ENCODE measurements at places on chromosomes 4 and X.

DNA sequence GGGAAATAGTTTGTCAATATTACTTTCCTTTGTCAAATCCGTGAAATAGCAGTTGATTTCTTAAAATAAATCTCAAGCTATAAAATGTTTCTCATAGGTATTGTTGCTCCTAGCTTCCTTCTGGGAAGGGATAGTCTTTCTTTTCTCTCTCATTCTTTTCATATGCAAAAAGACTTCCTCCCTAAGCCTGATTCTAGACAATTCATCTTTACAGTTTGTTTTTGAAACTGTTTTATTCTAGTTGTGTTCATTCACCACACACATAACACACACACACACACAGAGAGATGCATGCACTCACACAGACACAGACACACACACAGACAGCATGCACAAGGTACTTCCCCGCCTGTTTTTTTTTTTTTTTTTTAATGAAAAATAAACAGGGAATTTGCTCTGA, 18.2 kb downstream of the GLRA3 start:
- no peak for DNase-seq

GRCh38 chr4:141658309-141658708, 21.9 kb downstream of the IL15 start:
- no peak for DNase-seq

DNA sequence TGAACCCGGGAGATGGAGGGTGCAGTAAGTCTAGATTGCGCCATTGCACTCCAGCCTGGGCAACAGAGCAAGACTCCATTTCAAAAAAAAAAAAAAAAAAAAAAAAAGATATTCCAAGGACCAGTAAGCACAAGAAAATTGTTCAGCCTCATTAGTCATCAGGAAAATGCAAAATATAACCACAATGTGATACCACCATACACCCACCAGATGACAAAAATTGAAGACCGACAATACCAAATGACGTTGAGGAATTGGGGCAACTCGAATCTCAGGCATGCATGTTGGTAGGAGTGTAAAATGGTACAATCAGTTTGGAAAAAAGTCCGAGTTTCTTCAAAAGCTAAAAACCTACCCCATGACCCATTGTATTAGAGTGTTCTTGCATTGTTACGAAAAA, 130.2 kb upstream of the FAM9B start:
- DNase-seq = no peak

DNA sequence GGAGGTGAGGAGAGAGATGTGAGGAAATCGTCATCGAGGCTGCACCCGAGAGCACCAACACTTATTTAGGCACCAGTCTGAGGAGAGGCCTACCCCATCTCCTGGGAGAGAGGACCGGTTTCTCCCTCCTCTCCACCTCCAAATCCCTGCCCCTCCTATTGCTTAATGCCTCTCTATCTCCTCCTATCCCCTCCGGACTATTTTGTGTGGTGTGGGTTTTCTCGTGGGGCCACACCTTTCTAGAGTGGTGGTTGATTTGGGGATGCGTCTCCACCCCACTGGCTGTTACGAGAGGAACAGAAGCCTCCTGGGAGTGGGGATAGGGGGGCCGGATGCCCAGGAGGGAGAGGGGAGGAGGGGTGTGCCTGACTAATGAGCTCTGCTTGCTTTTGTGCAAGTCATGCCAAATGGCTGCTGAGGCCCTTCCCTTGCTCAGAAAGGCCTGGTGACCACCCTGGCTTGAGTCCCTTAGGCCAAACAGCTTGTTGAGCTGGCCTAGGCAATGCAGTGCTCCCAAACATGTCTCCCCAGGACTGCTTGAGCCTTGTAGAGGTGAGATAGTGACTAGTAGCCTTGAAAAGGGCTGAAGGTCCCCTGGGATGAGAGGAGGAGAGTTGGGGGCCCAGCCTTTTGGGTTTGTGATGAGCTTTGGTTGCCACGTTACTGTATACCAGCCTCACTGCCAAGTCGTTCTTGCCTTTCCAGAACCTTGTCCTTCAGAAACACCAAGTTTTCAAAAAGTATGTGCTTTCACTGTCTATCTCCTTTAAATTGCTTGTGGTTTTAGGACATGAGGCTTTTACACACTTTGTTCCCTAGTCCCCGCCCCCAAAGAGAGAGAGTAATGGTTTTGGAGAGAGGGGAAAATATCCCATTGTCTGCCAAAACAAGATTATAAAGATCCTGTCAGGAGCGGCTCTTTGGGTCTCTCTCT, 1.2 kb downstream of the MSN start:
- DNase-seq = peak; percentile 64

GRCh38 chr4:185470501-185471195, 885 bp downstream of the CCDC110 start:
- DNase-seq = no peak

- DNase-seq = no peak
Observed at GRCh38 chr4:16661813-16662212, 236.6 kb downstream of the LDB2 start.

GRCh38 chr4:126647756-126648397, 984.9 kb upstream of the INTU start:
- DNase-seq = peak; percentile 34

- no peak for DNase-seq
Observed at GRCh38 chr4:26819026-26819425, 41.6 kb upstream of the STIM2 start.

DNA sequence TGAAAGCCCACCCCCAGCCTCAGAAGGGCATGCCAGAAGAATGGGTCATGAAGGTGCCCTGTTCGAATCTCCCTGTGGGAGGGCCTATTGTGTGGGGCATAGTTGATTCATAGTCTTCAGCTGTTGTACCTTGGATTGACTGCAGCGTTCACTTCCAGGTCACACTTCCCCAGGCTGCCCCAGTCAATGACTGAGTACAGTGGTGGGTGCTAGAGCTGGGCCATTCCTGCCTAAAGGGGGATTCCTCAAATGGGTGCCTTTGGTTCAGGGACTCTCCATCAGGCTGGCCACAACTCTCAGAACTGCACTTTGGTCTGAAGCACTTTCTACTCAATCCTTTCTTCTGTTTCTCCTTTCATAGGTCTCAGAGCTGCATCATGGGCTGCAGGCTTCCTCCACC, 35.0 kb upstream of the RASGEF1B start:
- no peak for DNase-seq

GRCh38 chrX:19857131-19857530, 30.3 kb downstream of the SH3KBP1 start:
- no peak for DNase-seq

DNA sequence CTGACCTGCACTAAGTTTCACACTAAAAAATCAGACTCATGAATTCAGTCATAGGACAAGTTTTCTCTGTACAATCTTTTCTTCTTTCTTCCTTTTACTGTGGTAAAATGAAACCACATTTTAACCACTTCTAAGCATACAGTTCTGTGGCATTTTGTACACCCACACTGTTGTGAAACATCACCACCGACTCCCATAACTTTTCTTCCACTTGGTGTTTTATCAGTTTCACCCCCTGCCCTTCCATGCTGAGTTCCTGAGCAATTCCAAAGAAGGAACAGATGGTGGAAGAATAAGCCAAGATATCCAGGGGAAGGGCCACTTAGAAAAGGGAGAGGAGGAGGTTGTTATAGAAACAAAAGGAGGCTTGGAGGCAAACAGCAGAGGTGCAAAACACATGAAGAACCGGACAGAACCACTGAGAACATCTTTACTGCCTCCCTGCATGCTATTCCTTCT, 22.6 kb downstream of the SLC25A4 start:
- peak; percentile 57 for DNase-seq

DNA sequence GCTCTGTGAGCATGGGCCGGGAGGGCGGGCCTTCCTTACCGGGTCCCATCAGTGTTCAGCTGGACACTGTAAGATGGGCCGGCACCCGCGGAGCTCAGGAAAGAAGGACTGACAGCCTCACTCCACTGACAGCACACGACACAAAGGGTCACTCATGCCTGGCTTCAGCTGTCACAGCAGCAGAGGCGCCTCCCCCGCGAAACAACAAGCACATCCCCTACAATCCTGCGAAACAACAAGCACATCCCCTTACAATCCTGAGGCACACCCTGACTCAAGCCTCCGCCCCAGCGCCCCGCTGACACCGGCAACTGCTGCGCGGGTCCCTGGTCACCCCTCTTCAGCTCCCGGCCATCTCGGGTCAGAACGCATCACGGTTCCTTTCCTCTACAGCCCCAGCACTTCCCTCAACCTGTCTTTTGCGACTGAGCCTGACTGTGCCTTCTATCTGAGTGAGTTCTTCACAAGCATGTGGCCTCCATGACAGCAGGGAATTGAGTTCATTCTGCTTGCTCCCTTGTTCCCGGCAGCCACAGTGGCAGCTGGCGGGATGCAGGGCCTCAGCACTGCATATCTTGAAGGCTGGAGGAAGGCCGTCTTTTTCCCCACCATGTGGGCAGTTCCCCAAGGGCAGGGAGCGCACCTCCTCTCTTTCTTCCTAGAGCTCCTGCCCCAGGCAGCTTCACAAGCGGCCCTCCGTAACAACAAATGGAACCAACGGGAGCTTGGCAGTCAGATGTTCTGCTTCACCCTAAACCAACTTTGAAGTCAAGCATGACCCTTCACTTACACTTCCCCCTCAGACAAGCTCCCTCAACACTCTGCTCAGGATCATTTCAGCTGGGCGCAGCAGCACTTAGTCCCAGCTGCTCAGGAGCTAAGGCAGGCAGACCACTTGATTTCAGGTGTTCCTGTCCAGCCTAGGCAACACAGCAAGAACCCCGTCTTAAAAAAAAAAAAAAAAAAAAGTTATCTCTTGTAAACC, 39.6 kb downstream of the SCD5 start:
- DNase-seq = no peak

- no peak for DNase-seq
Observed at GRCh38 chr4:99614491-99614890, 39.9 kb downstream of the MTTP start.

DNA sequence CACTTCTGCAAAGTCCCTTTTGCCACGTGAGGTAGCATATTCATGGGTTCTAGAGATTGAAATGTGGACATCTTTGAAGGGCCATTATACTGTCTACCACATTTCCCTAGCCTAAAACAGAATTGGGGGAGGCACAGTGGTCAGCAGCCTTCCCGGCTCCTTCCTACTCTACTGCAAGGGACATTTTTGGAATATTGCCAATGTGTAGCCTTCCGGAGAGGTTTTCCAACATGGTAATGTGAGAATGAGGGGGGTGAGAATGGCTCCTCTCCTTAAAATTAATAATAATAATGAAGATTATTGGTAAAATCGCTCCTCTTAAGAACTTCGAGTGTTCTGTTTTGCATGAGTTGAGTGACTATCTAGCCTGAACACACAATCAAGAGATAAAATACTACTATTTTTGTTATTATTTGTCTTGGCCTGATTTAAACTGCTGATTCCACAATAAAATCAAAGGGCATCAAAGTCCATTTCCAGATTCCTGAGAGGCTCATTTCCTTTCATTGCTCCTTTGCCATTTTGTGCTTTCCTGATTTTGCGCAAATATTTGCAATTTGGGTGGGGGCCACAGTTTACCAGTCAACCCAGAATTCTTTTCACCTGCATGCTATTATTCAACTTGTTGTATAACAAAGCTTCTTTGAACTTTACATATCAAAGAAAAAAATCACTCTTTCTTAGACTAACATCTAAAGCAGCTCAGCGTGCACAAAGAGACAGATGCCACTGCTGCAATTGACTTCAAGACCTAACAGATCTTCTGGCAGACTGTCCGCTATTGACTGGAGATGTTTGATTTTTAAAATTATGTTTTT, 27.0 kb upstream of the TSPAN5 start:
- DNase-seq = no peak

DNA sequence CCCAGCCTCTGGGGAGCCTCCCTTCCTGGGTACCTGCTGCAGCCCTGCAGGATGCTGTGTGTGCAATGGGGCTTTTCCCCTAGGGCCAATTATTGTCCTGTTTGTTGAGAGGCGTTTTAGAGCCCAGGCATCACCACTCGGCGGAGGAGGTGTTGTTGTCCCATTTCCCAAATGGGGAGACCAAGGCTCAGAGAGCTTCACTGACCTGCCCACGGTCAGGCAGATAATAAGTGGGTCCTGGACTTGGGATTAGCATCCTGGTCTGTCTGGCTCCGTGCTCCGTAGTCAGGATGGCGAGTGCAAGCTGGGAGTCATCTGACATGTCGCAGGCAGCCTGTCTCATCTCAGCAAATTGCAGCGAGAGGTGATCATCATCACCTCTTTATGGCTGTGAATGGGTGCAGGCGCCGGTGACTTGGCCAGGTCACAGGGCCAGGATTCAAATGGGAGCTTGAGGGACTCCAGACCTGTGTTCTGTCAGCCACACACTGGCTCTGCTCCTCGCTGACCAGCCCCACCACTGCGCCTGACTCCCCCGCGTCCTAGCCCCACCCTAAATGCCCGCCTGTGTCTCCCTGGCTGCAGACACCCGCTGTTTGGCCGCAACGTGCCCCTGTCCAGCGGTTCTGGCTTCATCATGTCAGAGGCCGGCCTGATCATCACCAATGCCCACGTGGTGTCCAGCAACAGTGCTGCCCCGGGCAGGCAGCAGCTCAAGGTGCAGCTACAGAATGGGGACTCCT, 16.6 kb downstream of the HTRA3 start:
- no peak for DNase-seq

- DNase-seq = no peak
Observed at GRCh38 chrX:35023683-35024082, 81.1 kb downstream of the FAM47B start.

DNA sequence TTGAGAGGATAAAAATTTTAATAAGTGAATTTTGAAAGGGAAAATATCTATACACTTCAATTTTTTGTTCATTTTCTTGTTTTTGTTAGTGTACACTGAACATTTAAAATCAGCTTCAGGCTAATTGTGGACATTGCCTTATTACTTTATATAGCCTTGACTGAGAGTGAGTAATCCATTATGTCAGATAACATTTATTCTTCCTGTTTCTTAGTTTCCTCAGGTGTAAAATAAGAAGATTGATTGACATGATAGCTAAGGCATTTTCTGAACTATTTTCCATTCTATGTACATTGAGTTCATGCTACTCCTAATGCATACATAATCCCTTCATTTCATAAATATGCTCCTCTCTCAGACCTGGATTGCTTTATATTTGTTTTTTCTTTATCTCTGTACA, 607.3 kb upstream of the AADAT start:
- DNase-seq = no peak

DNA sequence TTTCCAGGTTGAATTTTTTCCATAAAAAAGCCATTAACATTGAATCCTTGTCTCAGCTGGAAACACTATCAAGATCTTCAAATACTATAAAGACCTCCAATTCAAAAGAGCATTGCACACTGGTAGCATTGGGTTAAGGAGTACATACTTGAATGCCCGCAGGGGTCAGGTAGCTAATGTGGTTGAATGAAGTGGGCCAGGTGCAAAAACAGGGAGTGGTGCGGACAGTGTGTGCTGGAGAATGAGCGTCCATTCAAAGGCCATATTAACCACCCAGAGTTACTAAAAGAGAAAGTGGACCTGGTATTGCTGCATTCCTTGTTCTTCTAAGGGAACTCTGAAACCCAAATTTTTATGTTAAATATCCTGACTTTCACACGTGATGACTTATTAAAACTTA, 91.6 kb downstream of the NYX start:
- DNase-seq = no peak

GRCh38 chrX:53817548-53817947, 131.0 kb upstream of the HUWE1 start:
- DNase-seq = no peak
